ENCODE measurements at places on chromosomes 6 and 20. TPM values are rescaled to one million over a fixed set of nuclear protein-coding genes. Genes with fewer than 3 reads are reported as not detected.

MDFI gene
- 148 TPM for total RNA-seq

NOX3 gene
- total RNA-seq = not detected

DNA sequence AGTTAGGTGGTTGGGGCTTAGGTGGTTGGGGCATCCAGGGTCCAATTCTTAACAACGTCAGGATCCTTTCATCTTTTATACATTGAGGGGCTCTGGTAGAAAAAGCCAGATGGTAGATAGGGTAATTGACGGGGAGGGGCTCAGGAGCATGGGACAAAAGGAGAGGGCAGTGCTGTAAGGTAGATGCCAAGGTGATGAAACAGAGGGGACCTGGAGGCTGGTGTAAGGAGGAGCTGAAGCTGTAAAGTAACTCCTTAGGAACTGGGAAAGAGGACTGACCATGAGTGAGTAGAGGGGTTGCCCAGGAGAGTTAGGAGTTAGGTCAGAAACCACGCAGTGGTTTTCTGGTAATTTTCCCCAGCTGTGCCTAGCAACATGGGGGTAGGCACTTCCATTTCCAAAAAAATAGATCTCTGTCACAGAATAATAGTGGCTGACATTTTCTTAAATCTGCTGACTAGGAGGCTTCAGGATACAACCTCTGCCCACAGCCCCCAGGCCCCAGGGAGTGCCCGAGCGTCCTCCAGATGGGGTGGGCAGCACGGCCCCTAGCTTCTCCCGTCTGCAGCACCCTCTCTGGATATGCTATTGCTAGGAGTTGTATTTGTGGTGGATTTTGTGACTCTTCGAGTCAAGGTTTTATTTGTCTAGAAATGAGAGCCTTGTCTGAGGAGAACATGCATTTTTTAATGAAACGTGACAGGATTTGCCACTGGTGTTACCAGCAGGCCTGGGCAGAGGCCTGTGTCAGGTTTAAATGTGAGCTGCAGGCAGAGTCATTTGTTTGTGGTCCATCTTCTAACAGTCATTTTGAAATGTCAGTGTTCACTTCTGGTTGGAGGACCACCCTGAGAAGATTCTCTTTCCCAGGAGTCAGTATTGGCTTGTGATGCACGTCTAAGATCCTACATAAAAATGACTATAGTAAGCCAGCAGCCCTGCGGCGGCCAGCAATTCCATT lies 44.6 kb downstream of the TULP4 start:
- no peak overlapping the region for H3K4me3 ChIP-seq
- H3K36me3 ChIP-seq = no peaks in the 10 kb centered on the region

- H3K27ac ChIP-seq = no peak overlapping the region
- peaks cover 2% of the 10 kb centered on the region for H3K36me3 ChIP-seq
- H3K4me1 ChIP-seq = peaks cover 30% of the 10 kb centered on the region
- no peaks in the 10 kb centered on the region for H3K27me3 ChIP-seq
- DNase-seq = no peak
Measured at GRCh38 chr6:15274692-15275387, 29.0 kb downstream of the JARID2 start.

- peaks cover 40% of the 10 kb centered on the region for H3K4me1 ChIP-seq
- peak; percentile 88 for DNase-seq
- peak within 1 kb of the TSS; percentile 93 for H3K4me3 ChIP-seq
- H3K27ac ChIP-seq = peak within 1 kb of the TSS; percentile 98
Measured at GRCh38 chr6:42928986-42929820, at the start of gene CNPY3. Gene CNPY3, plus strand, starts transcription at chr6:42929480. Its CDS starts 91 bp downstream, at chr6:42929571.

DNA sequence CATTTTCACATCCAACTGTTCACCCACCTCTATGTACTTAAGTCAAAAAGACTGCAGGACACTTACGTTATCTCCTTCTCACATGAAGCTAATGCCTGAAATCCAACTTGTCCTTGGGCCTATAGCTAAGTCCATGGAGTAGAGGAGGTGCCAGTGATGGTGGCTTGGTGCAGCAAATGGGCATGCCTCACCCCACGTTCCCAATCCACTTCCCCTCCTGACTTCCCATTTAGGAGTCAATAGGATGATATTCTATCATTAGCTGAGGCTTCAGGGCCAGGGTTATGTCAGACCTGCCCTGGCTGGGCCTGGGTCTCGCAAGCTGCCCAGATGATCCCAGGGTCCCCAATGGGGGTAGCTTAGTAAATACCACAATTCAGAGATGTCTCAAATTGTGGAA lies 410.4 kb downstream of the MAFB start:
- DNase-seq = no peak
- H3K27ac ChIP-seq = no peak overlapping the region
- H3K4me3 ChIP-seq = no peak overlapping the region
- no peaks in the 10 kb centered on the region for H3K27me3 ChIP-seq
- H3K4me1 ChIP-seq = peaks cover 68% of the 10 kb centered on the region

GRCh38 chr20:57797401-57797800 lies 87.6 kb upstream of the PMEPA1 start:
- no peak for DNase-seq
- H3K4me1 ChIP-seq = peaks cover 10% of the 10 kb centered on the region
- no peaks in the 10 kb centered on the region for H3K36me3 ChIP-seq
- H3K4me3 ChIP-seq = no peak overlapping the region
- H3K27ac ChIP-seq = no peak overlapping the region

DNA sequence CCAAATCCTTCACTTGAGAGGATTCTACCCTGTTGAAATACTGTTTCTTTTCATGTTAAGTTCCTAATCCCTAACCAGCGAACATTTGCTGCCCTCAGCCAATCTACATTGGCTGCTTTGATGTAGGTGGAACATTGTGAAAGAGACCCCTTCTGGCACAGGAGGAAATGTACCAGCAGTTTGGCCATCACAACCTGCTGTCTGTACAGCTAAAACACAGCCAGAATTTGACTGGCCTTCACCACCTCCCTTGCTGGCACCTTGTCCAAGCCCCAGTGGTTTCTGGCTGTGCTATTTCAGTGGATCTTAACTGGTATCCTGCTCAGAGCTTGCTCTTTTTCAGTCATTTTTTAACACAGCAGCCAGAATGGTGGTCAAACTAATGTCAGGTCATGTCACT lies 202.1 kb upstream of the EPHA7 start:
- H3K36me3 ChIP-seq = no peaks in the 10 kb centered on the region
- H3K4me1 ChIP-seq = no peaks in the 10 kb centered on the region
- DNase-seq = no peak
- H3K4me3 ChIP-seq = no peak overlapping the region
- H3K27ac ChIP-seq = no peak overlapping the region
- no peaks in the 10 kb centered on the region for H3K27me3 ChIP-seq

GRCh38 chr6:90413867-90414266 lies 117.2 kb upstream of the BACH2 start:
- DNase-seq = peak; percentile 51
- H3K4me1 ChIP-seq = peaks cover 11% of the 10 kb centered on the region
- H3K36me3 ChIP-seq = no peaks in the 10 kb centered on the region
- peak overlapping the region; percentile 54 for H3K4me3 ChIP-seq

GRCh38 chr6:141809901-141810300 lies 322.8 kb upstream of the GJE1 start:
- H3K36me3 ChIP-seq = no peaks in the 10 kb centered on the region
- no peak overlapping the region for H3K27ac ChIP-seq
- no peak for DNase-seq
- H3K4me1 ChIP-seq = no peaks in the 10 kb centered on the region
- no peaks in the 10 kb centered on the region for H3K27me3 ChIP-seq

- peaks cover 20% of the 10 kb centered on the region for H3K4me1 ChIP-seq
- H3K27me3 ChIP-seq = peaks cover 12% of the 10 kb centered on the region
- DNase-seq = no peak
- no peaks in the 10 kb centered on the region for H3K36me3 ChIP-seq
- no peak overlapping the region for H3K4me3 ChIP-seq
Measured at GRCh38 chr6:70162972-70163371, 139.9 kb downstream of the COL9A1 start.

FKBP5 gene
- 7.3 TPM for total RNA-seq

- peaks cover 23% of the 10 kb centered on the region for H3K27me3 ChIP-seq
- DNase-seq = no peak
- H3K4me1 ChIP-seq = no peaks in the 10 kb centered on the region
- no peaks in the 10 kb centered on the region for H3K36me3 ChIP-seq
Measured at GRCh38 chr20:43821795-43822194, 92.9 kb upstream of the TOX2 start.

TINAG gene
- total RNA-seq = not detected

- no peaks in the 10 kb centered on the region for H3K36me3 ChIP-seq
- no peak overlapping the region for H3K27ac ChIP-seq
- no peak overlapping the region for H3K4me3 ChIP-seq
- no peaks in the 10 kb centered on the region for H3K4me1 ChIP-seq
- DNase-seq = no peak
Measured at GRCh38 chr20:55569084-55569483, 436.2 kb downstream of the CBLN4 start.

DNA sequence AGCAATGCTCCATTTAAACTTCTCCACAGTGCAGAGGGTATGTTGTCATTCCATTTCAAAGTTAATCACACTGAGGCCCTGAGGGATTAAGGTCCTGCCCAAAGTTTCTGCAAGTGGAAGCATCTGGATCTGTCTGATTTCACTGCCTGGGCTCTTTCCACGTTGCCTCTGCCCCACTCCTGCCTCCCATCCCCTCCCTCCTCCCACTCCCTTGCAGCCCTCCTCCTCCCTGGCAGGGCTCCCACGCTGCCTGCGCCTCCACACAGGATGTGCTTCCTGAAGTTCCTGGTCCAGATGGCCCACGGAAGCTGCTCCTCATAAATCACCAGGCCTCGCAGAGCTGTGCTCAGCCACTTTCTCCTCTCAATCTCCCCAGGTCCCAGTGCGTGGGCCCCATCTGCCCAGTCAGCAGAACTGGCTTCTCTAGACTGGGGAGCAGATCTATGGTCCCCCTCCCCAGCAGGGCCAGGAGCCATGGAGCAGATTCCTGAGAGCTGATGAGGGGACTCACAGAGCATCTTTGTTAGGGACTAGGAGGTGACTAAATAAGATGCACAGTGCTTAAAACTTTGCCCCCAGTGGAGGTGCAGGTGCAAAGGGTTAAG lies 65.4 kb upstream of the MAFB start:
- peaks cover 33% of the 10 kb centered on the region for H3K27me3 ChIP-seq
- H3K4me3 ChIP-seq = no peak overlapping the region
- no peaks in the 10 kb centered on the region for H3K36me3 ChIP-seq

LZTS3 gene
- 14.2 TPM for total RNA-seq

DNA sequence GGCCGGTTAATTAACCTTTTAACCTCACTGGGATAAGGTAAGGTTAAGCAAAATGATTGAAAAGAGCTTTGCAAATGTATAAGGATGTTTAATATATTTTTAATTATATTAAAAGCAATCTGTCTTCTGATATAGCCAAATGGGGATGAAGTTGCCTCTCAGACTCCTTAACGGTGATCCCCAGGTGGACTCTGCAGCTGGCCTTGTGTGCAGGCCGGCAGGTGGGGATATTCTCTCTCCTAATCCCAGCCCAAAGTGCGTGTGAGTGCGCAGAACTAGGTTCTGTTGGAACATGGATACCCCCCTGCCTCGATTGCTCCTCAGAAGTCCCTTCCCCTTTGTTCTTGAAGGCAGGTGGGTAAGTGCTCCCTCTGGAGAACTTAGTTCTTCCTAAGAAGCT lies 100.0 kb downstream of the NDUFAF5 start:
- no peak overlapping the region for H3K27ac ChIP-seq
- no peak overlapping the region for H3K4me3 ChIP-seq
- no peak for DNase-seq
- H3K27me3 ChIP-seq = peaks cover 7% of the 10 kb centered on the region
- no peaks in the 10 kb centered on the region for H3K36me3 ChIP-seq

VGLL2 gene
- total RNA-seq = not detected

DNA sequence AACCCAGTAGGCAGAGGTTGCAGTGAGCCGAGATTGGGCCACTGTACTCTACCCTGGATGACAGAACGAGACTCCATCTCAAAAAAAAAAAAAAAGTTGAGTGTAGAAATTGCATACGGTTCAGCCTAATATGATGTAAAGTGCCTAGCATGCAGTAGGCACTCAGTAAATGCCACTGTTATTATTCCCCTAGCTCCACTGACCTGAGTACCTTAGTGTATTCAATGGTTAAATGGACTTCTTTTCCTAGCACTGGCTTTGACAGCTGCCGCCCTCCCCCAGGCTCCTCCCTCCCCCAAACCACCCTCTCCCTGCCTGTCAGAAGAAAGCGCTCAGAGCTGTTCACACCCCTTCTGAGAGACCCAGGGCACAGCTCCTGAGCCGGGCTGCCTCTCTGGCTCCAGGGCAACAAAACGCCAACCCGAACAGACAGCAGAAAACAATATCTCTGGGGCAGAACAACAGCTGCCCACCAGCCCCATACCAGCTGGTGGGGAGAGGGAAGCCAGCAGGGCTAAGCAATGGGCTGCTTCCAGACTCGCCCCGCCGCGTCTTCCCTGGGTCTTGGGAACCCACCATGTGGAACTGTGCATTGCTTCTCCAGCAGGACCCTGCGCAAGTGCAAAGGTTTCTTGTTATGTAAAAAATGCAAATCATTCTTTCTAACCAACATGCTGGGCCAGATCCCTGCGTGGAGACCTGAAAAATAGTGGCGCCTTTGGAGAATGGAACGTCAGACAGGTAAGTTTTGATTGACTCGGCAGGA lies 4.5 kb downstream of the CPNE5 start:
- no peaks in the 10 kb centered on the region for H3K36me3 ChIP-seq
- DNase-seq = no peak
- peaks cover 45% of the 10 kb centered on the region for H3K27me3 ChIP-seq
- H3K4me1 ChIP-seq = peaks cover 12% of the 10 kb centered on the region
- peak overlapping the region; percentile 14 for H3K27ac ChIP-seq
- H3K4me3 ChIP-seq = no peak overlapping the region

GRCh38 chr20:46639587-46639986 lies 11.7 kb downstream of the SLC13A3 start:
- no peaks in the 10 kb centered on the region for H3K36me3 ChIP-seq
- H3K4me3 ChIP-seq = no peak overlapping the region
- no peaks in the 10 kb centered on the region for H3K4me1 ChIP-seq
- no peak for DNase-seq
- no peak overlapping the region for H3K27ac ChIP-seq

DNA sequence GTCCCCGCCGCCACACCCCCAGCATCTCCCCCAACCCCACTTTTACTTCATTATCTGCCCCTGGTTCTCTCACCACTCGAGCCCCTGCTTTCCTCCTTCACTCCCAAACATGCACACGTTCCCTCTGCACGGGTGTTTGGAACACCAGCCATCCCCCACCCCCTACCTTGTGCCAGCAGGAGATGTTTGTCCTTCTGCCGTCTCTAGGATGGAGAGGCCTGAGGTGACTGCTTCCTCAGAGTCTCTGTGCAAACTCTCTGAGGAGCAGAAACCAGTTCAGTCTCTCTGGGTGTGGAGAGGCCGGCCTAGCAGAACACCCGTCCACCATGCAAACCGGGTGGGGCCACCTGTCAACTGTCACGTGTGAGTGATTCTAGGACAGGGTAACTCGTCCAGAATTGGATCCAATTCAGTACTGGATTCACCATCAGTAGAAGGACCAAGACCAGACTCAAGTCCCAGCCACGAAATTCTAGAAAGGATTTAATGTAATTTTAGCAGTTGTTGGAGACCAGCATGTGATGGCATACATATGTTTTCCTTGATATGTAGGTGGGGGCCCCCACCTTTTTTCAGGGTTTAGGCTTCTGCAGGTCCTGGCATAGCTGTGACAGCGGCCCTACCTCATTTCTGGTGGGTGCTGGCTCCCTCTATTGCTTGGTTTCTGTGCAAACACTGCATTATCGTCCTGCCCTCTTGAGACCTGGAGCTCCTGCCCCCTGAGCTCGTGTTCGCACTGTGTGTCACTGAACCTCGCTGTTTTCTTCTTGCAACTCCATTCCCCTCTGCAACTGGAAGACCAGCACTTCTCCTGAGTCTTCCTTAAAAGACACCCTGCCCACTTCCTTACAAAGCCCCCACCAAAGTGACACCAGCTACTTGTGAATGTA lies at the start of gene RAET1E:
TSS of gene RAET1E (minus strand) at position 259 of the 890 bp plus-strand sequence. CDS start 7,212 bp downstream, outside the sequence.
- peaks cover 73% of the 10 kb centered on the region for H3K27me3 ChIP-seq
- H3K4me1 ChIP-seq = peaks cover 5% of the 10 kb centered on the region
- no peak within 1 kb of the TSS for H3K27ac ChIP-seq
- DNase-seq = no peak
- no peak within 1 kb of the TSS for H3K4me3 ChIP-seq

Data from mesothelial cell of epicardium (in vitro differentiated cells).